Left cardiac atrium (tissue), 4 donors: ENCODE measurements at places on chromosomes 6 and 20. TPM values are rescaled to one million over a fixed set of nuclear protein-coding genes. Genes with fewer than 3 reads are reported as not detected.

HLA-DPB1 gene
- 47.8 TPM for total RNA-seq

GRCh38 chr6:163008626-163009025, 280.9 kb downstream of the PACRG start:
- DNase-seq = no peak

GRCh38 chr6:133055441-133055966, 185.7 kb upstream of the EYA4 start:
- DNase-seq = no peak

- DNase-seq = no peak
Measured at GRCh38 chr6:158191761-158192160, 23.6 kb downstream of the GTF2H5 start.

DNA sequence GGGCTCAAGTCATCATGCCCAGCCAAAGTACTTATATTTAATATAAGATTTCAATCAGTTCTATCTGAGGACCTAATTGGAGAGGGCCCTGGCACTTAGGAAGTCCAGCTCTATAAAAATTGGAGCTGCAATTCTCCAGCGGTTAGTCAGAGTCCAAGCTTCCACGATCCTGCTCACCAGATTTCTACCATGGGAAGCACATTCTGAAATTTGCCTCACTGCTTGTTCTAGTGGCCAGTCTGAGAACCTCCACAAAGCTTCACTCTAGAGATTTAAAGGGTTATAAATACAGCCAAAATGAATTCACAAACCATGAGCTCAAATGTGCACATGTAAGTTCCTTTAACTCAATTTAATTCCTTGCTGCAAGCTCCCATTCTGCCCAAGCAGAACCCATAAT, 33.5 kb downstream of the PNLDC1 start:
- DNase-seq = no peak
